DMS 273 treated with DMSO at 0.1 percent for 48 hours (cell line): ENCODE measurements at places on chromosomes 7 and 10.
A peak's percentile ranks its signal among the peaks of the same experiment; 100 is the strongest.

- DNase-seq, result no peak
These were observed 48.0 kb upstream of the DAGLB start for GRCh38 chr7:6495597-6496262.

DNA sequence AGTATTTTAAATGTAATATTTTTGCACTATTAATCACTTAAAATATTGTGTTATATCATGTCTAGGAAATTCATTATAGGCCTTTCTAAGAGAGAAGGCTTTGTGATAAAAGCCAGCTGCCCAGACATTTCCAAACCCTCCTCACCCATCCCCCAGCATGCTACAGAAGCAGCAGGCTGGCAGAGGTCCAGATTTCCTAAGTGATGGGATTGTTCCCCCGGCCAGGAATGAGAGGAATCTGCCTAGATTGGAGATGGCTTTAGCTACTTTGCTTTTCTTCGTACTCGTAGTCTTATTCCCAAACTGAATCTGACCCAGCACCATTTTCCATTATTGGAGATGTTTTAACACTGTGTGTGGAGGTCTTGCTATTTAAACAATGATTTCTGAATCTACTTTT, 29.4 kb downstream of the CDK14 start:
- DNase-seq, result peak; percentile 8

DNA sequence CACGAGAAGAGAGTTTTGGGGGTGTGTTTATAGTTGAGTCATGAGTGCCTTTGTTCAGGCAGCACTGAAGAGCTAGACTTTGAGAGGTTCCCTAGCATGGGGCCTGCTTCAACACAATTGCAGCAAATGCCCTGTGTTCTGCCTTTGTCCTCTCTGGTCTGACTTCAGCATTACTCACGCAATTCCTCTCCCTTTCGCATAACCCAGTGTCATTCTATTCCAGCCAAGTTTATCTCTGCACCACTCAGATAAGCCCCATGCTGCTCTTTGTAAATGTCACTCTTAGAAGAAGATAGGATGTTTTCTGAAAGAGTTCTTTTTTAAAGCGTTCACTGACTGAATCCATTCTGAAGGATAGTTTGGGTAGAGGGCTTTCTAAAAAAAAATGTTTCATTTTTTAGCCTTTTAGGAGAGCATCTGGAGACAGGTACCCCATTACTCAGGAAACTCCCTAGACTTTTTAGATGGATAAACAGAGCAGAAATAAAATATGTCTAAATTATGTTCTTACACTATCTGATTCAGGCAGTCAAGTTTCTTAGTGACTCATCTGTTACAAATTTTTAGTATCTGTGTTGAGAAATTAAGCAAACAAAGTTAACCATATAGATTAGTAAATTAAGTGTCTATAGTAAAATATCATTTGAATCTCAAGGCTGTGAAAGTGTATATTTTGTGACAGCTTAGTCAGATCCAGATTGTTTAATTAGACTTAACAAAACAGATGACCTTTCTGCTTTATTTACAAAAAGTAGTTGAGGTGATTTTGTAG, 318.5 kb downstream of the GPR158 start:
- DNase-seq, result no peak

GRCh38 chr7:116500078-116500853, 728 bp downstream of the CAV2 start:
- DNase-seq, result no peak

- no peak for DNase-seq
These were observed 58.9 kb downstream of the SH2D4B start for GRCh38 chr10:80596391-80597257.

GRCh38 chr10:101725296-101726114, 30.5 kb upstream of the FBXW4 start:
- DNase-seq, result no peak

GRCh38 chr7:24926623-24927524, 53.1 kb downstream of the OSBPL3 start:
- DNase-seq, result no peak

- DNase-seq, result no peak
These were observed 1189.0 kb upstream of the LRRN3 start for GRCh38 chr7:109901926-109902325.

GRCh38 chr7:121269798-121270197, 59.0 kb upstream of the WNT16 start:
- DNase-seq, result no peak

DNA sequence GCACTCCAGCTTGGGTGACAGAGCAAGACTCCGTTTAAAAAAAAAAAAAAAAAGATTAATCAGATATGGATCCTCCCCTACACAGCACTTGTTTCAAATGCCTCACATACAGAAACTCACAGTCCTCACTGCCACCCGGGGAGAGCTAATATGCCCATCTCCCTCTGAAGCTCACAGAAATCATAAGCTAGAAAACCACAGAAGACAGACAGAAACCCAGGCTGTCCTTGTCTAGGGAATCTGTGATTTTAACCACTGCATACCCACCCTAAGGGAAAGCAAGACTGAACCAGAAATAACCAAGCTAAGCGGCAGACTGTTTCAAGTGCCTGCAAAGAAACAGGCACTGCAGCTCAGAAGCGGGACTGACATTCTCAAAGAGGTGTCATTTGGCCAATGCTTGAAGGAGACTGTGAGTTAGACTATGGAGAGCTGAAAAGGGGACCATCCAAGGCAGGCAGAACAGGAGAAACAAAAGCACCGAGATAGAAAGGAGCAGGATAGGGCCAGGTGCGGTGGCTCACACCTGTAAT, 37.6 kb downstream of the SLC37A3 start:
- DNase-seq, result no peak

- no peak for DNase-seq
These were observed 584.9 kb downstream of the GRM8 start for GRCh38 chr7:126667742-126668366.

DNA sequence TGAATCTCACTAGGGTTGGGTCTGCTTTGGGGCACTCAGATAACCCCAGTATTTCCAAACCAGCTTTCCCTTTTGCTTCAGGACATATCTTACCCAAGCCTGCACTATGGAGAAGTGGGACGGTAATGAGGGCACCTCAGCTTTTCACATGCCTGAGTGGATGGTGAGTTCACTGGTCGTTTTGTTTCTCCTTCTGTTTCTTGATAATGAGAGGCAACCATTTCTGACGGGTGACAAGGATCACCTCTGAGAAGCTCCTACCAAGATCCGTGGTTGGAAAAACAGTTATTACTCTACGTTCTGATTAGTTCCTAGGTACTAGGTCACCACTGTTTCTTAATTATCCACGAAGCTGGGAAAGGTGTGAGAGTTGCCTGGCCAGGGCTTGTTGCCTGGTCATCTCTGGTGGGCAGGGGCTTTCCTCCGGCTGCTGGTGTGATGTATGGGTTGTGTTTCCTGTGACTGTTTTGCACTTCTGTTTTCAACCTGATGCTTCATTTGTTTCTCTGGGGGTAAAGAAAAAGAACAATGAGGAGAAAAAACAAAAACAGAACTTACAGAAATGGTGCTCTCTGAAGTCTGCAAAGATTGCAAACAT, 65.7 kb upstream of the STRIP2 start:
- no peak for DNase-seq

DNA sequence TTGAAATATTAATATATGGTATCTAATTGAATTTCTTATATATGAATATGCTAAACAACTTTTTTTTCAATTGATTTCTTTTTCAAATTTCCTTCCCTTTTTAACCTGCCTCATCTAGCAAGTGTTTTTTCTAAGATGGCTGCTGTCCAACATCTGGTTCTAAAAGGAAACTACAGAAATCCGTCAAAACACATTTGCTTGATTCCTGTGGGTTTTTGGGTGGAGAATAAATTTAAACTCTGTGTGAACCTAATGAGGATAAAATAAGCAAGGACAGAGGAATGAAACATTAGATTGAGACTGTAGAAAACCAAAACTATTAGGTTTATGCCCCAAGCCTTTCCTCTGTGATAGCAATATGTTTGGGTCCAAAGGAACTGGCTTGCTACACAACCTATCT, 75.5 kb upstream of the STARD3NL start:
- no peak for DNase-seq

DNA sequence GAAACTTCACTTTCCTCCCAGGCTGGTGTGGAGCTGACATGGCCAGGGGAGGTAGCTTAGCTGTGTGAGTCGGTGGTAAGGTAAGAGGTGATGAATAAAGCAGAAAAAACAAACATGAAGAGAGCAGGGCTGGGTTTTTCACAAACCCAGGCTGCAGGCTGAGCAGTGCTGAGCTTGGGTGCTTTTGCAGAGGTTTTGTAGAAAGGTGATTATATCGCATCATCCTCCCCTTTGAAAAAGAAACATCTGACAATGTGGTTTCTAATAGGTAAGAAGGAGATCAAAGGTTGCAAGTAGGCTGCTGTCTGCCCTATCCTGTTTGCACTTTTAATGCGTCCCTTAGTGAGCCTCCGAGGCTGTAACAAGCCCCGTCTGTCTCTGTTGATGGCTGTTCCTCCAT, 69.6 kb upstream of the GRM8 start:
- no peak for DNase-seq

GRCh38 chr10:104527013-104527412, 114.1 kb upstream of the SORCS3 start:
- no peak for DNase-seq

DNA sequence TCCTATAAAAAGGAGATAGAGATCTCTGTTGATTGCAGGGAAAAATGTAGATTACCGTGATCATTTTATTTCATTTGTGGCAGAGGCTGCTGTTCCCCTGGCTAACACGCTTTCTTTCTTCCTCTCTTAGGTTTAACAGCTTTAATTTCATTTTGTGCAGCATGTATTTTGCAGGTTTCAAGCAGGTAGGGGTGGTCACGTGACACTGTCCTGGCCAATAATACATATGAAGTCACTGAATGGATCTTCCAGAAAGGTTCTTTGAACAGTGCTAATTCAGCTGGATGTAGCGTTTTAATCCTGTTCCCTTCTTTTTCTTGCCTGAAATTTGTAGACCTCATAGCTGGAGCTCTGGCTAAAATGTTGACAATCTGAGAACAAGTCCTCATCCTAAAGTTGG, 3.6 kb upstream of the EPHB6 start:
- DNase-seq, result no peak

DNA sequence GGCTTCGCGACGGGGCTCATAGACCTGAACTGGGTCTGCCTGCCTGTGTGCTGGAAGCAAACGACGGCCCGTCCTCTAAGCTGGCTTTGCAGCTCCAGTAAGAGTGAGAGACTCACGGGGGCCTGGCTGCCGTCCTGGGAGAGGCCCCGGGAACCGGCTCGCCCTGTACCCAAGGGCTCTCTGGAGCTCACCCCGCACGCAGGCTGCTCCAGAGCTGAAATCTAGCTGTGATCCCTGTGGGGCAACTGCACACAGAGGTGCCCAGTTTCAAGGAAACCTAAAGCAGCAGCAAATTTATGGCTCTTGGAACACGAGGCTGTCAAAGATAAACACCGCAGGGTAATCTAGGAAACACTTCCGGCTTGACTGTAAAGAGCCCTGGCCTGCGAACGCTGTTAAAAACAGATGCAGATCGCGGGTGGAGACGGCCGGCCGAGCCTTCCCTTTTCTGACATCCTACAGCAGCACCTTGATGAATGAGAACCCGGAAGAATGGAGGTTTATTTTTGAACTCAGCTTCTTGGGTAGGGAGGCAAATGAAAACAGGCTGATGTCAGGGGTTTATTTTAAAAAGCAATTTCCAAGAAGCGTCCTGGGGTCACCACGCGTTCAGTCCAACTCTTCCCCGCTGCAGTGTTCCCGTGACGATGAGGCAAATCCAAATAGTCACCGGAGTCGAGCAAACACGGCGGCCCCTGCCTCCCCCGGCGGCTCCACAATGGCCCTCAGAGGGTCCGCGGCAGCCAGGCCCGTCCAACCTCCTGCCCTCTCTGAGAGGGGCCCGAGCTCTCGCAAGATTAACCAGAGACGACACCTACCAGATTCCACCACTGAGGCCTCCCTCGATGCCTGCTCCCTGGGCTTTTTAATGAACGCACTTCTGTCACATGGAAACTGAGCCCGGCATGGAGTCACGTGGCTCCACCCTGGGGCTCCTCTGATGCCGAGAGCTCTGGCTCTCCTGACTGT, 29.6 kb downstream of the AMZ1 start:
- DNase-seq, result no peak

GRCh38 chr10:110730345-110731050, 86.4 kb downstream of the RBM20 start:
- no peak for DNase-seq

DNA sequence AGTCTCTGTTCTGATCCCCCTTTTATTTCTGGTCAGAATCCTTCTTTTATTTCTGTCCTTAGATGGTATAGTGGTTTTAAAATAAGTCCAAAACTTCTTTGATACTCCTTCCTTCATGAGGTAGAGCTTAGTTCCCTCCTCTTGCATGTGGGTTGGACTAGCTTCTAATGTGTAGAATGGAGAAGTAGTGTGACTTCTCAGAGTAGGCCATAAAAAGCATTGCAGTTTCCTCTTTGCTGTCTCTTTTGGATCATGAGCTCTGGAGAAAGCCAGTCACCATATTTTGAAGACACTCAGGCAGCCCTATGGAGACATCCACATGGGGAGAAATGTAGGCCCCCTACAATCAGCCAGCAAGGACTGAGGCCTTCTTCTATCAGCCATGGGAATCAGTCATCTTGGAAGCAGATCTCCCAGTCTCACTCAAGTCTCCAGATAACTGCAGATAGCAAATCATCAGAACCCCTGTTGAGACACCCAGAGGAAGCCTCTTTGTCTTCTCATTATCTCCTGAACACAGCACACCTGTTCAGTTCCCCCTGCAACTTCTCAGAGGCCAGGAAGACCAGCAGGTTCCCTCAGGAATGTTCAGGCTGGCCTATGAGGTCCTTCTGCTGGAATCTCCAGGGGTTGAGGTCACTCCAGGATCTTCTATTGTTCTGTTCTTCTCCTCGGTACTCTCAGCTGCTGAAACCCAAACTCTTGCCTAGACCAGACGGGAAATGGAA, 511.9 kb upstream of the ZMIZ1 start:
- DNase-seq, result no peak

DNA sequence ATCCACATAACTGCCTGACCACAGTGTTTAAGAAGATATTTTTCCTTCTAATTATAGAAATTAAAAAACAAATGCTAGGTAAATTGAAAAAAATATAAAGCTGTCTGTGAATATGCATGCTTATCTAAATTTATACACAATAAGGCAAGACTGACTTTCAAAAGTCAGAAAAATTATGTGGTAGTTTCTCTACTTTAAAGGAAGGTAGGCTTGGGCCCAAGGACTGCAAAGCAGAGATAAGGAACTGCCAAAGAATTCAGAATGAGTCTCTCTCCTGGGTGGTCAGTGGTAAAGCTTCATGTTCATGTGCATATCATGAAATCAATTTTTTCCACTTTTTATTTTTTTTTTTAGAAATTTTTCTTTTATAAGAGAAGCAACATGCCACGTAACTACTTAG, 998.6 kb downstream of the REEP3 start:
- DNase-seq, result no peak

- DNase-seq, result no peak
These were observed 94.4 kb upstream of the INSIG1 start for GRCh38 chr7:155203059-155203881.
